Stimulated activated CD8-positive, alpha-beta memory T cell treated with anti-CD3 and anti-CD28 coated beads, Interleukin-15, amount 100 ng/mL, for 1 hour (primary cell): ENCODE measurements at places on chromosomes 1 and 21.

DNA sequence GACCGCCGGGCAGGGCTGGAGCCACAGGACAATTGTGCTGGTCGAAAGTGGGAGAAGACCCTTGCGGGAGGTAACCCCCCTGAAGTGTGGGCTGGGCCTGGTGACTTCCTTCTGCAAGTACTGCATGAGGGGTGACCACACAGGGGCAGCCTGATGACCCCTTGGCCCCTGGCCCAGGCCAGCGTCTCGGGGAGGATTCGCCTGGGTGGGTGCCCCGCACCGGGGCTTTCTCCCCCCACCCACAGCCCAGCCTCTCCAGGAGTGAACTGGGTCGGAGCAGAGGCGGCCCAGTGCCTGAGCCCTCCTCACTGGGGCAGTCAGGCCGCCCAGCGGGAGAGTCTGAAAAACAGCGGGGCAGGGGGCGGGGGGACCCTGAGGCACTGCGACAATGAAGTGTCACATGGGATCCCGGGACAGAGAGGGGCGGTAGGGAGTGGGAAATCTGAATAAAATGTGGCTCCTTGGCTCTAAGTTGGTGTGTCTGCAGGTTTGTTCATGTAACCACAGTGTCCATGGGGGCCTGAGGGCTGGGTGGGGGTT, 1.6 kb upstream of the DNMT3L start:
- DNase-seq = no peak

- no peak for DNase-seq
Measured at GRCh38 chr1:227959325-227959860, 11.7 kb upstream of the WNT9A start.

DNA sequence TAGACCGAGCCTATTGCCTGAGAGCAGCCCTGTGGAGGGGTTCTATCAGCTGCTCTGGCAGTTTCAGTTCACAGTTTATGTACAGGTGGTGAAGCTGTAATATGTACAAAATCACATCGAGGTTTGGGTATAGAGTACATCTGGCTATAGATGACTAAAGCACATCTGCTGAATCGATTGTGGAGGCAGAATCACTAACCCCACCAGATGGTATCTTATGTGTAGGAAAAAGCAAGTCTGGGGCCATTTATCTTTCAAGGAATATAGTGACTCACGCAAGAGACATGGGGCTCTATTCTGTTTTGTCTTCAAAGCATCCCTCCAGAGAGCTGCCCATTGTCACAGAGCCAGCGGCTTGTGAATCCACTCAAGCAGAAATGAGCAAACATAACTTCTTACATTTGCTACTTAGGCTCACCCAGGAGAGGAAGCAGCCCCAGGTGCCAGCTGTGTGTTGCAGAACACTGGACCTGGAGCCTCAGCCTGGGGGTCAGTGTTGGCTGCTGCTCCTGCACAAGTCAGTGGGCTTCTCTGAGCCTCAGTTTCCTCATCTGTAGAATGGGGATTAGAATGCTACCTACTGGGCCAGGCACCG, 21.3 kb downstream of the MIIP start:
- no peak for DNase-seq

DNA sequence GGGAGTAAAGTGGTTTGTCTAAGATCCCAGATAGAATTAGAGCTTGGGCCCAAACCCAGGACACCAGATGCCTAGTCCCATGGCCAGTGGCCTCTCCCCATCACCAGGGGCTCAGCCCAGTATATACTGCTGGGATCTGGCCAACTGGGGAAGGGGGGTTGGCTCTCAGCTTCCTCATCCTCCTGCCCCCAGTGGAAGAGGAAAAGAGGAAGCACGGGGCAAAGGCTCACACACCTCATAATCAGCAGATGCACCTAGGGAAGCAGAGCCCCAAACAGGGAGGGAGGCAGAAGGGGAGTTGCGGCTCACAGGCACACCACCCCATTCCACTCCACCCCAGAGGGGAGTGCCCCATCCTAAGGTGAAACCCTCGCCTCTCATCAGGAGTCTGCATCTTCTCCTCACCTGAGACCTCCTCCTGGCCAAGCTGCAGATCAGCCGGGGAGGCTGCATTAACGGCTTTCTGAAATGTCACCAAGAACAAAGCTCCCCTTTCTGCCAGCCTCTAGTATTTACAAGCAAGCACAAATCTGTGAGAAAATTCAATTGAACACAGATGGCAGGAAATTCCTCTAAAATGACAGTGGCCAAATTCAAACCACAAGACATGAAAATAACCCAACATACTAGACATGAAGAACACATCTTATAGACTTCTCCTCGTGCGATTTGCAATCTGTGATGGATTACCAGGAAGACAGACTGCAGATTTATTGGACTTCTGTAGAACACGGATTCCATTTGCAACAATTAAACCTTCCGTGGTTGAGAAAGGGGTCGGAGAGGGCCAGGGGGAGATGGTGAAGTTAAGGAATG, 82.8 kb downstream of the GLIS1 start:
- DNase-seq = no peak

DNA sequence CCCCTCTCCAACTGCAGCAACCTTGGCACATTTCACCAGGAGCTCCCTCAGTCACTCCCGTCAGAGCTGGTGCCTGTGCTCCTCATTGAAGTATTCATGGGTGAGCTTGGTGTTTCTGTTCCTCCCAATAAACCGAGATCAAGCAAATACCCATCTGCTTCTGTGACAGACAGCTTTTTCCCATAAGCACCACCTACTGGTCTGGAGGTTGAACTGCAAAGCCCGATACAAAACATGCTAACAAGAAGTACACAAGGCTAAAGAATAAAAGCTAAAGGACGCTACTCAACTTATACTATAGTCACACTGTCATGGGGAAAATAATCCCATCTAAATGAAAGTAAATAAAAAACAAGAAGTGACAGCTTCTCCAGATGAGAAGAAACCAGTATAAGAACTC, 111.9 kb upstream of the C21orf91 start:
- DNase-seq = no peak

DNA sequence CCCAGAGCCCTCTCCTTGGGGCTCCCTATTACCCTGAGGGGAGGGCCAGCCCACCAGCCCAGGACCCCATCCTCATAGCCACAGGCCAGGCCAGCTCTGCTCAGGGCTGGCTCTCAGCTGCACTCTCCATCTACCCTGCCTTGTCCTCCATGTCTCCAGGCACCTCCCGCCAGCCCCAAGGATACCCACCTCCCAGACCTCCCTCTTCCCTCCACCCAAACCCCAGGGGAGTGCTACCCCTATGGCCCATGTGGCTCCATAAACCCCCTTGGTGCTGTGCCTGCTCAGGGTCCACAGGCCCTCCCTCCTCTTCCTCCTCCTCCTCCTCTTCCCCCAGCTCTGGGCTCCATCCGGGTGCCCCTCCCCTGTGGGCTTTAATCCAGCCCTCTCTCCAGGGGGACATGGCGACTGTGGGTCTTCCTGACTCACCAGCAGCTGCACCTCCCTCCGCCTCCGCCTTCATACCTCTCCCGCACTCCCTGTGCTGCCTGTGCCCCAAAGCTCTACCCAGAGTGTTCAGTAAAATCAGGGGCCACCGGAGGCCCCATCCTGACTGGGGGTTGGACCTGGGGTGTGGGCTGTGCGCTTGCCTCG, 9.1 kb downstream of the YBEY start:
- no peak for DNase-seq

DNA sequence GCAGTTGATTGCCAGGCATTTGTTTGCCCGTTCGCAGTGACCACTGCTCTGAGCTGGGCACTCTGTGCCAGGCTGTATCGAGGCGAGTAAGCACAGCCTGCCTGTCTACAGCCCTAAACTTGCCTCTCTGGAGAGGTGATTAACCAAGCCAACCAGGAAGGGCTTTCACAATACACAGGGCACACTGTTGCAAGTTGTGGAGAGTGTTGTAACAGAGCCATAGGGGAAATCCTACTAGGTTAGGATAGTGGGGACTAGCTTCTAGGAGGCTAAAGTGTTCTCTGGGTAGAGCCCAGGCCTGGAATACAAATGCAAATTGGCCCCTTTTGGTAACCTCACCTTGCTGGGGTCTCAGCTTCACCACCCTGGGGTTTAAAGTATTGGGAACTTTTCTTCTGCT, 23.8 kb downstream of the PRDM2 start:
- DNase-seq = no peak

DNA sequence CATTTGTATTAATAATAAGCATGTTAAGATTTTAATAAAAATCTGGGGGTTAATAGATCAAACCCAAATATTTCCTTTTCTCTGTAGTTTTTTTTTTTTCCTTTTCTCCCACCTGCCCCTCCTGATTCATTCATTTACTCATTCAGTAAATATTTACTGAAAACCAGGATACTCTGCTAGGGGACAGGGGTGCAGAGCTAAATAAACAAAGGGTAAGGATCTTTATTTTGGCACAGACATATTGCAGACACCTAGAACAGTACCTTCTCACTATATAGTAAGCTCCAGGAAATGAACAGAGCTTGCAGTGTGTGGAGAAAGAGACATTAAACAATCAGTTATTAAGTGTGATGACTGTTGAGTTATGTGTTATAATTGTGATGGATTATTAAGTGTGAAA, 60.9 kb downstream of the AK5 start:
- no peak for DNase-seq

DNA sequence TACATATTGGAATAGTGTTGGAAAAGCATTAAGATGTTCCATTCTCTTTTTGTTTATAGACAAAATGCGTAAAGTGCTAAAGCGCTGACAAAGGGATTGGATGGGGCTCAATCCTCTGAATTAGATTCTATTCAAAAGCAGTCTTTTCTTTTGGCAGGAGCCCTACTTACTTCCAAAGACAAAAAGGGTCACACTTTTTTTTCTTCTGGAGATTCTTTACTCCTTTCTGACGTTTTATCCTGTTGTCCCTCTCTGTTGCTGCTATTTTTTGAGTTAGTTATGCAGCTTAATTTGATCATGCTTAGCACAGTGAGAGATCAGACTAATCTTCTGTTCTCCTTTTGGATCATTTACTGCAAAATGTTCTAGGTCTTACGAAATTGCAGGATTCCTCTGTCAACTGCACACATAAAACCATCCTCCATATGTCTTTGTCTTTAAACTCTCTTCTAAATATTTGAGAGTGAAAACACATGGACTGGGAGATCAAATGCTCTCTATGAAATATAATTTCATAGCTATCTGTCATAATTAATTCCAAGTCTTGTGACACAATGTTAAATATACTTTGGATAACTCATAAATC, 656.4 kb upstream of the ADGRL2 start:
- DNase-seq = no peak

DNA sequence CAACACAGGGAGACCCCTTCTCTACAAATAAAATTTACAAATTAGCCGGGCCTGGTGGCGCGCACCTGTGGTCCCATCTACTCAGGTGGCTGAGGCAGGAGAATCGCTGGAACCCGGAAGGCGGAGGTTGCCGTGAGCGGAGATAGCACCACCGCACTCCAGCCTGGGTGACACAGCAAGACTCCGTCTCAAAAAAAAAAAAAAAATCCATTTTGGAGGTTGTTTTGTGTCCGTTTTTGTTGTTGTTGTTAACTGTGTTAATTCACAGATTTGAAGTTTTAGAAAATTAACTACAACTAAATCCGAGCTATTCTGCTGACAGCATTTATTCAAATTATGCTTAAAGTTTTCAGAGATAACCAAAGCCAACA, 618 bp downstream of the CLCC1 start:
- peak; percentile 5 for DNase-seq
